ENCODE measurements at places on chromosomes 12 and 14.

- DNase-seq, result no peak
These were observed 119.6 kb upstream of the PTPRB start for GRCh38 chr12:70756791-70757190.

- DNase-seq, result peak; percentile 82
These were observed 113.9 kb downstream of the AEBP2 start for GRCh38 chr12:19553175-19553574.

DNA sequence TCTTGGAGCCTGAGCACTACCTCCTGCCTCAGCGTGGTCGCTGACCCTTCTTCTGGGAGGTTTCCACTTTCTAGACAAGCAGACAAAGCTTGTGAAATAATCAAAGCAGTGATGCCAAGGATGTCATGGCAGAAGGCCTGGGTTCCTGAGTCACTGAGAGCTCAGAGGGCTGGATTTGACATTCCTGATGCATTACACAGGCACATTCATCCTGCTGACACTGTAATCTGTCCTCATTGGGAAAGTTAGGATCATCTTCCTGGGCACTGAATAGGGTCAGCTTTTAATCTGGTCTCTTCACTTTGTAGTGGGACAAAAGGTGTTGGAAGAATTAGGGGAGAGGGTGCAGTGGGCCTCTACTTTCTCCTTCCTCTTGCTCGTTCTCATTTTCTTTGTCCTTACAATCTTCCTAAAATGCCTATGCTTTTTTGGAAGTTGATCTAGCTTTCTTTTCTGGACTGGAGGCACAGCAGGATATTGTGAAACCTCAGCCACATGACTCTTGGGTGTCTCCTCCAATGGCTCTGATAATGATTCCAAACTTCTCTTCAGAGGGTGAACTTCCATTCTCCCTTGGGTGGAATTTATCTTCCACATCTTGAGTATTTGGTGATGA is 29.6 kb downstream of the EEA1 start:
- peak; percentile 65 for DNase-seq

- no peak for DNase-seq
These were observed 17.1 kb downstream of the LMO3 start for GRCh38 chr12:16588812-16589211.

GRCh38 chr14:93712838-93713724 is 75.2 kb downstream of the PRIMA1 start:
- DNase-seq, result peak; percentile 85

DNA sequence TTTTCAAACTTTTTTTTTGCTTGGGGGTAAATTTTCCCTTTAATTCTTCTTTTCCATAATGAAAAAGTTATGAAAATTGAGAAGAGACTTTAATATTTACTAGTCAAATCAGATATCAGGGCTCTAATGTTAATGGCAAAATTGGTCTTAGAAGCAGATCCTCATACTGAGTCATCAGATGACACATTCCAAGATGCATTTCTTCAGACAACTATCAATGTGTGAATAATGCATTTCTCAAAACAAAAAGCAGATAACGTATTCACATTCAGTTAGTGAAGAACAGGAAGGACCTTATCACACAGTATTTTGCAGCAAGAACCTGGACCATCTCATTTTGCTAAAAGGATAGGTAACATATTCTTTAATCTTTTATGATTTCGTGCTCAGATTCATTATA is 130.7 kb downstream of the GPHN start:
- no peak for DNase-seq

DNA sequence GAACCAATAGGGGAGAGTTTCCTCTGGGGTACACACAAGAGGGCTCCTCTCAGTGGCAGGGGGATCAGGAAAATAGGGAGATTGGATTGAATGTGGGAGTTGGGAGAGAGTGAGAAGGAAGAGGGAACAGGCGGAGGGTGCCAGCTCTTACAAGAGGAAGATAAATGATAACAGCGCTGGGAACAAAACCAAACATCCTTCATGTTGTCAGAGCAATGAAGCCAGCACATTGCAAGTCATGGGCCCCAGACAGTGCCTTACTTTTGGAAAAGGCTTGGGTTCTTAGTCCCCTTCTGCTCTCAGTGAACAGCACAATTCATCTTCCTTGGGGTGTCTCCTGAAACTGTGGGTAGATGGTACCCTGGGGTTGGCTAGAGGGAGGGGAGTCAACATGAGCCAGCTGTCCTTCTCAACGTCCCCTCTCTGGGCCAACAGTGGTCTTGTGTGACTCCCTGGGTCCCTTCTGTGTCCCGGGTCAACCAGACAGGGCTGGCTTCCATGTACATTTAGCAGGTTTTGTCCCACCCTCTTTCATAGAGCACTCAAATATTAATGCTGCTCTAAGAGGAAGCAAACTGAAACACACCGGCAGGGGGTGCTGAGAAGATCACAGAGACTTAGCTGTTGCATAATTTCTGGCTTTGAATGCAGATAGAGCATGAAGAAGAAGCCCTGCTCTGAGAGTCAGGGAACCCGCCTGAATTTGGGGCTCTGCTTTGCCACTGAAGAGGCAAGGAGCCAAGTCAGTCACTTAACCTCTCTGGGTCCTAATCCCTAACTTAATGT is 138.5 kb downstream of the ESRRB start:
- peak; percentile 35 for DNase-seq

DNA sequence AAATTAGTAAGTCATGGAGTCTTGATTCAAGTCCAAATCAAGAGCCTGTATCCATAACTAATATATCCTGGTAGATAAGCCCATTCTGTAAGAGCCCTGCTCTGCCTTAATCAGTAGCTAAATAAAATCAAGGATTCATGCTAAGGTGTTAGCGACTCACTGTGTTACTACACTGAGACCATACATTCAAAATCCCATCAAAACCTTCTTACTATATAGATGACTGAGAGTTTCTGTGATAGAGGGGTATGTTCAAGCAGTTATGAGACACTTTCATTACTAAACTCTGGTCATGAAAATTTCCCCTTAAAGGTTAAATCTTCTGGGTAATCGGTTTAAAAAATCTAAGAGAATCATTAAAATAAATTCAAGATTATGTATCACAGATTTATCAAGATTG is 78.5 kb downstream of the MDGA2 start:
- no peak for DNase-seq

DNA sequence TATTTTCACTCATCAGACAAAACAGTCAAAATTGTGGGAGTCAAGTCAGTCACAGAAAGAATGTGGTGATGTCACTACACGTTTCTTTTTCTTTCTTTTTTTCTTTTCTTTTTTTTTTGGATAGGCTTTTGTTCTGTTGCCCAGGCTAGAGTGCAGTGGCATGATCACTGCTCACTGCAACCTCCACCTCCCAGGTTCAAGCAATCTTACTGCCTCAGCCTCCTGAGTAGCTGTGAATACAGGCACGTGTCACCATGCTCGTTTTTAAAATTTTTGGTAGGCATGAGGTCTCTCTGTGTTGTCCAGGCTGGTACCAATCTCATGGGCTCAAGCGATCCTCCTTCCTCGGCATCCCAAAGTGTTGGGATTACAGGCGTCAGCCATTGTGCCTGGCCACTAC is 2.3 kb downstream of the CLECL1 start:
- no peak for DNase-seq

DNA sequence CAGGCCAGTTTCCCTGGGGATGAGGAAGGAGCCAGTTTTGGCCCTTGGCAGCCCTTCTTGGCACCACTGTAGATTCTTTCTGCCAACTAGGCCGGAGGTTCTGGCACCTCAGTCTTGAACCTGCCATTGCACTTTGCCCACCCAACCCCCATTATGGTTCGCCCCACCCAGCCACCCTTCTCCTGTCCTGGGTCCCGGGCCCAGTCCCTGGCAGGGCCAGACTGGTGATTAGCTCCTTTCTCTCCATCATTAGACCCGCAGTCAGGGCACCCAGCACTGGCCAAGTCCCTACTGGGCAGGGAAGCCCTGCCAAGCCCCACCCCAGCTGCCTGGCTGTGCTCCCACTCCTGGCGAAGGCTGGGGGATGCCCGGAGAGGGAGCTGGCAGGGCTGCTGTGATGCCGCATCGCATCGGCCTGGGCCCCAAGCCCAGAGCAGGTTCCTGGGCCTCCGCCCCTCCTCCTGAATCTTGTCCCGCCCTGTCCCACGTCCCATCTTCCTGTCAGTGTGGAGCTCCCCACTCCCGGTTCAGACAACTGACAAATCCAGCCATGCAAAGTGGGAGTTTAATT is 9.8 kb downstream of the FAM222A start:
- DNase-seq, result peak; percentile 94

DNA sequence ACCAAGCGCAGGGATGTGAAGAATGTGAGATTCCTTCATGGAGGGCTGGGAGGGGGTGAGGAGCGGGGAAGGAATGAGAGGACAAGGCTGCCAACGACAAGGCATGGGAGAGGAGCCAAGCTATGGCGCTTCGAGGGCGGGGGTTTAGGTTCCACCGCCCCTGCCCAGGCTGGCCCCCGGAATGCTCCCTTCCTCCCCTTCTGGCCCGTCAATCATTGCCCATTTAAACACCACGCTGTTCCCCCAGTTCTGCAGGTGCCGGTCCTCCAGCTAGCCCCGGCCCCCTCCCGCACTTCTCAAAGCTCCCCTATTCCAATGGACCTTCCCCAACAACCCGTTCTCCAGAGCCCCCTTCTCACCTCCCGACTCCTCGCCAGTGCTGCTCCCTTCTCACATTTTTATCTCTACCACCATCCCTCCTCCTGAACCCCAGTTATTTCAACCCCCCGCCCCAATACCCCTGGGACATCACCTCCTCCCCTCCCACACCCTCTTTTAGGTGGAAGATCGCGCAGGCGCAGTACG is 428 bp downstream of the RNF41 start:
- peak; percentile 60 for DNase-seq

DNA sequence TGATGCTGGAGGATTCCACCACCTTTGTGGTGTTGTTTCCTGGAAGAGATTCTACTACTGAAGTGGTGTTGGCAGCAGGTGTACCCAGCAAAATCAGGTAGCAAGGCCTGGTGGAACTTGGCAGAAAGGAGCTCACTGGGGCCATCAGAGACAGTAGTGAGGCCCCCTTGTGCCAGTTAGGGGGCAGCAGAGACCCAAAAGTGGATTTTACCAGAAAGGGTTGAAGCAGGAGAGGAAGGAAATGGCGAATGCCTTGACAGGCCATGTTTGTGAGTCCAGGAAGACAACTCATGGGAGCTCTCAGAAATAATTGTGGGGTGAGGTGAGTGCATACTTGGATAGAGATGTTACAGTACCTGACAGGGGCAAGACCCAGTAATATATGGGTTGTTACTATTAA is 137.7 kb upstream of the FGD4 start:
- no peak for DNase-seq

DNA sequence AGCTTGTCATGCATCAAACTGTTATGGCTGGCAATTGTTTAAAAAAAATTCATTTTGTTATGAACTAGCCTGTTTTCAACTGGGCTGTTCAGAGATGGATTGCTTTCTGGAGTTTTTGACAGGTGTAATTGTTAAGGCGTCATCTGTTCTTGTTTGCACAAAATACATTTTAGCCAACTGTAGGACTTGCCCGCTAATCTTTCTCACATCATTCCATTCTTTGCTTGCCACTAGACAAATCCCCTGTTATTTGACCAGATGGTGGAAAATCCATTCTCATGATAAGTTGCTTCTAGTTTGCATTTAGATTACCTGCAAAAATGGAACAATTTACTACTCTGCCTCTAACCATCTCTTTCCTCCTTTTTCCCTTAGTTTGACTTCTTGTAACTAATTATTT is 114.3 kb downstream of the NPAS3 start:
- DNase-seq, result no peak

DNA sequence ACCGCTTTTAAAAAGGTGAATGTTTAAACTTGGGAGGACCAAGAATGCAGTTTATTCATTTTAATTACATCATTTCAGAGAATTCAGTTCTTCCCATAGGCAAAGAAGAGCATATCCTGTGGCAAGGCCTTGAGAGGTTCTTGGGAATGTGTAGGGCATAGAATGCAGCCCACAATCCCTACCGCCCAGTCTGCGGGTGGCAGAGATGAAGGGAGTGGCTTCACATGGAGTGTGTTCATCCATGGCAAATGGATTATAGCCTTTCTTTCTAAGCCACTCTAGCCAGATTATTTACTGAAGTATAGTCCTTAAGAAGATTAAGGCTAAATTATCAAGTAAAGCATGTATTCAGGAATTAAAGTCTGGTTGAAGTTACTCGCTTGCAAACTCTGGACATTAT is 97.4 kb downstream of the TSPAN8 start:
- DNase-seq, result no peak

- no peak for DNase-seq
These were observed 234.9 kb downstream of the FLRT2 start for GRCh38 chr14:85764822-85765221.

DNA sequence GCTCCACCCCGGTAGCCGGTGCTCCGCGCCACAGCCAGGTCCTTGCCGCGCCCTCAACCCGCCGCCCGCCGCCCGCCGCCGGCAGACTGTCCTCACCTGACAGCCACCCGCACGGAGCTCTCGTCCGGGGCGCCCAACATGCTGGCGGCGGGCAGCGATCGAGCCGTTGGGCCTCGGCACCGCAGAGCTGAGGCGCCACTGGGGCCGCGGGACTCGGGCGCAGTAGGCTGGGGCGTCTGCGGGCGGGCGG is 164 bp downstream of the KIF21A start:
- DNase-seq, result no peak

DNA sequence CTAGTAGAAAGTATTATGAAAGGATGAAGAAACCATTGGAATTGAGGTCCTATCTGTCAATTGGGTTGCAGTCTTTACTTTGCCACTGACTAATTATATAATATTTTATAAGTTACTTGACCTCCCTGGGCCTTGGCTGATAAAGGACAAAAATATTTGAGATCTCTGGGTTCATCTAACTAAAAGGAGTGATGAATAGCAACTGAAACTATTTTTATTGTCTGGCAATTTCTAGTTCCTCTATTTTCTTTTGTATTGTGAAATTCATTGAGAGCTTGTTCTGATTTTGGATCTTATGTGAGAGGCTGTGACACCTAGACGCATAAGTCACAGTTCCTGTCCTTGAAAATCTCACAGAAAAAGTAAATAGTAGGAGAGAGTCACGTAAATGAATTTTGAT is 415.7 kb upstream of the ATP2B1 start:
- no peak for DNase-seq

DNA sequence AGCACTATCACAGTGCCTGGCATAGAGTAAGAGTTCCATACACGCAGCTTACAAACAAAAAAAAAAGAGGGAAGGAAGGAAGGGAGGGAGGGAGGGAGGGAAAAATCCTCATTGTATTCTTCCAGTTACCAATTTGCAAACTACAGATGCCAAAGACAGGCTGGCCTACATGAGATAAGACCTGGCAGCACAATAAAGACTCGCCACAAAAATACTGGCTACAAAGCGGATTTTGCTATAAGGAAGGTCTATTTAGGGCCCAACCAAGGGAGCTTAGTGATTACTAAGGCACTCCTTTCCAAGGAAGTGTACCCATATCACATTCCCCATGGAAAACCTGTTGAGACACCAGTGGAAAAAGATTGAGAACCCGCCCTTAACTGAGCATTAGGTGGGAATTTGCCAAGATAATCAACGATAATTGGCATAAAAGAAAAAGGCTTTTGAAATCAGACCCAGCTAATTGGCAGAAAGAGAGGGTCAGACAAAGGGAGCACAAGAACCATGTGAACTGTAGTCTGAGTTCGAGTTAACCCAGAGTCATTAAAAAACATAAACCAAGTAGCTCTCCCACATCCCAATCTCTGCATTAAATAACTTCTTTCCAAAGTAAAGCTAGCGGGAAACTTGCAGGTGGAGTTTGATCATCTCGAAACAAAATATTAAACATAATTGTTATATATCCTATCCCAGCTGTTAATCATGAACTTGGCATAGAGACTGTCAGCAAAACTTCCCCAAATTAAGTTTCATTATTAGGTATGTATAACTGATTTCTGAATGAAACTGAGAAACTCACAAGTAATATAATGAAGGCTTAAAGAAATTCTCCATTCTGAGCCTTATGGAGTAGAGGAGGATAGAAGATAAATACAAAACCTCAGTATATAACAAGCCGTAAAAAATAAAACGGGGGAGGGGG is 50.1 kb downstream of the PHLDA1 start:
- DNase-seq, result no peak

- peak; percentile 82 for DNase-seq
These were observed 247.1 kb downstream of the AKAP6 start for GRCh38 chr14:32576088-32576795.

Measured in NCI-H446 (cell line).